ENCODE measurements at places on chromosomes 11 and 22.

- DNase-seq, result no peak
- H3K36me3 ChIP-seq, result peaks cover 5% of the 10 kb centered on the region
- no peaks in the 10 kb centered on the region for H3K27me3 ChIP-seq
- peaks cover 14% of the 10 kb centered on the region for H3K4me1 ChIP-seq
Measured at GRCh38 chr11:95791709-95792033, 1.4 kb downstream of the CEP57 start.

- H3K4me1 ChIP-seq, result peaks cover 30% of the 10 kb centered on the region
- no peak overlapping the region for H3K4me3 ChIP-seq
- no peak for DNase-seq
Measured at GRCh38 chr11:13338019-13338426, 60.4 kb downstream of the BMAL1 start.

DNA sequence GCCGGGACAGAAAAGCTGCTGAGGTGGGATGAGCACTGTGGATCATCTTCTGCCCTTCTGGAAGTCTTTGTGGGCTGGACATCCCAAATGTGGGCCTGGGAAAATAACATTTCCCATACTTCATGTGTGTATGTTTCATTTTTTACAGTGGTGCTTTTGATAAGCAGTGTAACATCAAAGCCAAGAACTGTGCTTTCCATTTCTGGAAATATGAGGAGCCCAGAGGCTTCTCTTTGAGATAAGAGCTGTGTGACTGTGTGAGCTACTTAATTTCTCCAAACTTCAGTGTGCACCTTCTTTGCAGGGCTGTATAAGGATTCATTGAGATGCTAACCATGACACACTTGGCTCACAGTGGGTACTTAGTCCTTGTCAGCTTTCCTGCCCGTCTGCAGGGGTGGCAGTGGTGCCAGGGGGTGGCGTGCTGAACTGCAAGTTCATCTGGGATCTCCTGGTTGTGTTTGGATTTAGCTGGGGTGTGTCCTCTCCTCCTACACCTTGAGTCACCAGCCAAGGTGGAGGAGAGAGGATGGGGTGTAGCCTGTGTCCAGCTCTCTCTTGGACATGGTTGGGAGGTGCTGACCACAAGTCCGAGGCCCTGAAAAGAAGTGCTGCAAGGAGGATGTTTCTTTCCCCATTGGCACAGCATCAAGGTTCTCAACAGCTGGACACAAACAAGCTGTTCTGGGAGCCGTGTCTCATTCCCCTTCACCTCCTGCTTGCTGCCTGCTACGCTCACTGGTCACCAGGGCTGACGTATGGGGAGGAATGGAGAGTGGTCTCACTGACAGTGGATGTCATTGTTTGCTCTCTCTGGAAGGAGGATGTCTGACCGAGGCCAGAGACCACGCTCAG, 139.4 kb downstream of the TEAD1 start:
- no peaks in the 10 kb centered on the region for H3K4me1 ChIP-seq
- H3K36me3 ChIP-seq, result no peaks in the 10 kb centered on the region
- H3K4me3 ChIP-seq, result no peak overlapping the region
- H3K27ac ChIP-seq, result no peak overlapping the region
- no peak for DNase-seq

GRCh38 chr11:3616721-3617460, 24.9 kb downstream of the ART5 start:
- H3K4me1 ChIP-seq, result no peaks in the 10 kb centered on the region
- DNase-seq, result no peak
- H3K27me3 ChIP-seq, result no peaks in the 10 kb centered on the region
- H3K27ac ChIP-seq, result no peak overlapping the region

DNA sequence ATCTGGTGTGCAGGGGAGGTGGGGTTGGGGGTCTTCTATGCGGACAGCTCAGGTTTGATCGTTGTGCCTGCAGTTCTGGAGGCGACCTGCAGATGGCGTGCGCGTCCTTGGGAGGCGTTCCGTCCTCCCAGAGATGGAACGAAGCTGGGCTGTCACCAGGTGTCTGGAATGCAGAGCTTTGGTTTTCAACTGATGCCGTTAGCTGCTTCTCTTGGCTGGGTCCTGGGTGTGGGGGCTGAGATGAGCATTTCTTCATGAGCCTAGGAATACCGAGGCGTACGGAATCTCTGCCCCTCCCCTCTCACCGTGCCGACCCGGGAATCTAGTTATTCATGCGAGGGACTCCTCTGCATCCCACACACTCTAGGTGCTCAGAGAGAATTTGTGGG, 98.6 kb downstream of the CEP164 start:
- H3K36me3 ChIP-seq, result no peaks in the 10 kb centered on the region
- H3K4me3 ChIP-seq, result peak overlapping the region; percentile 8
- DNase-seq, result peak; percentile 31

- H3K4me1 ChIP-seq, result peaks cover 91% of the 10 kb centered on the region
- H3K27me3 ChIP-seq, result no peaks in the 10 kb centered on the region
Measured at GRCh38 chr22:37237371-37238268, 6.4 kb downstream of the RAC2 start.

DNA sequence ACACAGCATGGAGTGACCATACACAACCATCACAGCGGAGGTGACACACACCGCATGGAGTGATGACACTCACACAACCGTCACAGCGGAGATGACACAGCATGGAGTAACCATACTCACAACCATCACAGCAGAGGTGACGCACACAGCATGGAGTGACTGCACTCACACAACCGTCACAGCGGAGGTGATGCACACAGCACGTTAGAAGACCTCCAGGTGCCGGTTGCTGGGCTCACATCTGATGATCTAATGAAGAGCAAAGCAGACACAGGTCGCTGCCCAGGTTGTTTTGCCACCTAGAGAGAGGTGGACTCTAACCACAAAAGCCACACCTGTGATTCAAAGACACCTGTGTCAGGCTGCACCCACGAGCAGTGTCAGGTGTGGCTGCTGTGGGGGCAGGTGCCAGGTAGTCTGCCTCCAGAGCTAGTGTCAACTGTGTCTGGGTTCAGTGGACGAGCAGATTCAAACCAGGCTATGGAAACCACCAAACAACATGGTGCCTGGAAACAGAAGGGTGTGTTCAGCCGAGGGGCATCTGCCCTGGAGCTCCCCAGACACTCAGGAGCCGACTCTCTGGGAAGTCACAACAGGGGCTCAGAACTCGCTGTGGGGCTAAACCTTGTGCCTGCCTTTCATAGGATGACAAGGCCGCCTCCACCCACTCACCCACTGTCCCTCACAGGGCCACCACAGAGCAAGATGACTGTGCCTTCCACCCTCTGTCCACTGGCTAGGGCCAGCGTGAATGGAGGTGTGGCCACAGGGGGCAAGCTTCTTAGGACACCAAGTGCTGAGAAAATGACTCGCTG, 608.2 kb downstream of the TBC1D22A start:
- H3K4me1 ChIP-seq, result no peaks in the 10 kb centered on the region
- no peak for DNase-seq
- H3K36me3 ChIP-seq, result no peaks in the 10 kb centered on the region
- no peaks in the 10 kb centered on the region for H3K27me3 ChIP-seq
- no peak overlapping the region for H3K4me3 ChIP-seq

DNA sequence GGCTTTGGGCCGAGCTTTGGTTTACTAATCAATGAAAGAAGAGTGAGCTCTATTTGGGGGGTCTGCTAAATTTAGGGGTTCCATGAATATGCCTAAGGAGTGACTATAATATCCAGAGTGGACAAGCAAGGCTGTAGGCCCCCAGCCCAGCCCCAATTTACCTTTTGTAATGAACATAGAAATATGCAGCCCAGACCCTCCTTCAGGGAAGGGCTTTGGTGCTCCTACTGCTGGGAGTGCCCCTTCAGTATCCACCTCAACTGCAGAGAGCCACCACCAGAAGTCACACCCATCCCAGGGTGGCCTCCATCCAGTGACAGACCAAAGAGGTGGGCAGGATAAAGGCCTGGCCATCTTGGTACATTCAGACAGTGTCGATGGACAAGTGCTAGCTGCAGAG, 43.1 kb downstream of the CHST1 start:
- no peak overlapping the region for H3K4me3 ChIP-seq
- no peak overlapping the region for H3K27ac ChIP-seq
- H3K4me1 ChIP-seq, result no peaks in the 10 kb centered on the region

GRCh38 chr11:34654483-34655334, 33.8 kb downstream of the EHF start:
- DNase-seq, result no peak
- H3K27me3 ChIP-seq, result no peaks in the 10 kb centered on the region
- no peak overlapping the region for H3K27ac ChIP-seq
- H3K4me3 ChIP-seq, result no peak overlapping the region
- H3K4me1 ChIP-seq, result peaks cover 21% of the 10 kb centered on the region

GRCh38 chr22:29313126-29313575, 2.3 kb downstream of the RASL10A start:
- H3K4me1 ChIP-seq, result peaks cover 37% of the 10 kb centered on the region
- DNase-seq, result no peak
- H3K4me3 ChIP-seq, result no peak overlapping the region
- peaks cover 16% of the 10 kb centered on the region for H3K27me3 ChIP-seq

GRCh38 chr11:72224564-72225410, at the start of gene INPPL1:
INPPL1 (plus strand) TSS chr11:72224767; CDS start chr11:72224985, 218 bp downstream.
- no peak for DNase-seq
- H3K27ac ChIP-seq, result peak within 1 kb of the TSS; percentile 87
- peaks cover 11% of the 10 kb centered on the region for H3K36me3 ChIP-seq
- H3K27me3 ChIP-seq, result no peaks in the 10 kb centered on the region
- H3K4me3 ChIP-seq, result peak within 1 kb of the TSS; percentile 96

GRCh38 chr11:57116654-57117053, 65.1 kb upstream of the LRRC55 start:
- no peaks in the 10 kb centered on the region for H3K4me1 ChIP-seq
- DNase-seq, result no peak
- no peak overlapping the region for H3K27ac ChIP-seq
- no peaks in the 10 kb centered on the region for H3K36me3 ChIP-seq

DNA sequence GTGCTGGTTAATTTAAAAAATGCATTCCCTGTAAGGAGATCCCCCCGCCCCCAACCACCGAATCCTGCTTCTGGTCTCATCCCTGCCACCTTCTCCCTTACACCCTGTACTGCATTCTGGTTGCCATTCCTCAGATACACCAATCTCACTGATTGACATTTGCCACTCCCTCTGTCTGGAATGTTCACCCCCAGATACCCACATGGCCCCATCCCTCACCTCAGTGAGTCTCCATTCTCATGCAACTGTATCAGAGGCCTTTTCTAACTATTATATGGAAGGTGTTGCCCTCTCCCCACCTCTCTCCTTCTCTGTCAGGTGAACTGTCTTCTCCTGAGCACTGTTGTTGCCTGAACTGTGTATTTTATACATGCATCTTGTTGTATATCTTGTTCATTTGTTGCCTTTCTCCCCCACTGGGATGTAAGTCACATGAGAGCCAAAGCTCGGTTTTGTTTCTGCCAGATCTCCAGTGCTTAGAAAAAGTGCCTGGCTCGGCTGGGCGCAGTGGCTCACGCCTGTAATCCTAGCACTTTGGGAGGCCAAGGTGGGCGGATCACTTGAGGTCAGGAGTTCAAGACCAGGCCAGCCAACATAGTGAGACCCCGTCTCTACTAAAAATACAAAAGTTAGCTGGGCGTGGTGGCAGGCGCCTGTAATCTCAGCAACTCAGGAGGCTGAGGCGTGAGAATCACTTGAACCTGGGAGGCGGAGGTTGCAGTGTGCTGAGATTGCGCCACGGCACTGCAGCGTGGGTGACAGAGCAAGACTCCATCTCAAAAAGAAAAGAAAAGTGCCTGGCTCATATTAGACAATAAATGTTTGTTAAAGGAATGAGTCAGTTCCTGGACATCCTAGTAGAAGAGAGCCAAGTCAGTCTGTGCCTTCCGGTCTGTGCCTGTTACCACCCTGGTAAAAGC, 61.0 kb downstream of the TNRC6B start:
- H3K36me3 ChIP-seq, result peaks cover 12% of the 10 kb centered on the region
- H3K27me3 ChIP-seq, result no peaks in the 10 kb centered on the region
- H3K4me1 ChIP-seq, result peaks cover 50% of the 10 kb centered on the region
- no peak for DNase-seq

GRCh38 chr11:95254716-95255115, 23.7 kb upstream of the SESN3 start:
- H3K27ac ChIP-seq, result peak overlapping the region; percentile 47
- no peak for DNase-seq
- peaks cover 31% of the 10 kb centered on the region for H3K4me1 ChIP-seq
- H3K27me3 ChIP-seq, result no peaks in the 10 kb centered on the region
- H3K4me3 ChIP-seq, result no peak overlapping the region

- H3K27ac ChIP-seq, result no peak overlapping the region
- DNase-seq, result no peak
- no peaks in the 10 kb centered on the region for H3K4me1 ChIP-seq
Measured at GRCh38 chr22:50612528-50613221, 12.1 kb downstream of the MAPK8IP2 start.

DNA sequence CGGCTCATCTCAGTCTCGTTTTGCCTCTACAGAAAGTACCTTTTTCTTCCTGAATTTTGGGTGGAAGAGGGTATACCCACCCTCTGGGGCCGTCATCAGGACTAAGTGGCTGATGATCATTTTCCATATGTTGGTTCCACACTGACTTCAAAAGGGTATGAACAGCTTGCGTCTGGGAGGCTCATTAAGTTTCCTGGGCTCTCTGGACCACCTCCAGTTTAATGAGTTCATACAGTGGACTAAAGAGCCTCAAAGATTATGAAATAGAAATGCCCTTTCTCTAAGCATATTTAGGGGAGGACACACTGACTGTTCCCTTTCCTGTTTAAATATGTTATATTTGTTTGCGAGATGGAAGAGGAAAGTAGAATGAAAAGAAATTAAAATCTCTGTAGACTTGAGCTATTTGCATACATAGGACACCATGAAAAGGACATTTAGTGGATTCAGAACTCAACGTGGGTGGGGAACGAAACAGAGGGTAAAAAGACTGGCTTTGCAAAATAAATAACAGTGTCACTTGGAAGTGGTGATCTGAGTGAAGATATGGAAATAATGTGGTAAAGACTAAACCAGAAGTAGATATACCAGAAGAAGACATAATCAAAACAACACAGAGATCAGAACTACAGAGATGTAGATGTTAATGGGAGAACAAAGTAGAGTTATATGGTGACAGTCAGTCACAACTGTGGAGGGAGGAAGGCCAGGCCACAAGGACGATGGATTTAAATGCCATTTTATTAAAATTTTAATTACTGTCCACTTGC, 18.7 kb downstream of the LDLRAD3 start:
- H3K27ac ChIP-seq, result no peak overlapping the region
- H3K4me1 ChIP-seq, result no peaks in the 10 kb centered on the region
- H3K4me3 ChIP-seq, result no peak overlapping the region
- H3K27me3 ChIP-seq, result no peaks in the 10 kb centered on the region
- no peak for DNase-seq
- no peaks in the 10 kb centered on the region for H3K36me3 ChIP-seq

- DNase-seq, result no peak
- peak overlapping the region; percentile 20 for H3K27ac ChIP-seq
- peak overlapping the region; percentile 6 for H3K4me3 ChIP-seq
- peaks cover 18% of the 10 kb centered on the region for H3K4me1 ChIP-seq
- H3K27me3 ChIP-seq, result no peaks in the 10 kb centered on the region
- H3K36me3 ChIP-seq, result no peaks in the 10 kb centered on the region
Measured at GRCh38 chr22:44031158-44031952, 7.3 kb downstream of the PARVB start.

DNA sequence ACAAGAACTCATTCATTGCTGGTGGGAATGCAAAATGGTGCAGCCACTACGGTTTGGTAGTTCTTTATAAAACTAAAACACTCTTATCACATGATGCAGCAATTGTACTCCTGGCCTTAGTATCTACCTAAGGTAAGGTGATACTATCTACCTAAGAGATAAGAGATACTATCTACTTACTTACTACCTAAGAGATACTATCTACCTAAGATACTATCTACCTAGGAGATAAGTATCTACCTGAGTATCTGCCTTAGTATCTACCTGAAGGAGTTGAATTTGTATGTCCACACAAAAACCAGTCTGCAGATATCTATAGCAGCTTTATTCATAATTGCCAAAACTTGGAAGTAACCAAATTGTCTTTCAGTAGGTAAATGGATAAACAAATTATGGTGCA, 29.0 kb upstream of the SMCO4 start:
- H3K36me3 ChIP-seq, result no peaks in the 10 kb centered on the region
- DNase-seq, result no peak
- H3K27ac ChIP-seq, result no peak overlapping the region
- H3K4me1 ChIP-seq, result no peaks in the 10 kb centered on the region
